ENCODE measurements at places on chromosomes 4 and X. TPM values are rescaled to one million over a fixed set of nuclear protein-coding genes. Genes with fewer than 3 reads are reported as not detected.

AMBN gene
- not detected for total RNA-seq

PRDM5 gene
- total RNA-seq, result 0.17 TPM

FAM53A gene
- 1.4 TPM for total RNA-seq

ASB5 gene
- not detected for total RNA-seq

AFF2 gene
- total RNA-seq, result 0.36 TPM

ACSL4 gene
- total RNA-seq, result 63.2 TPM

BTC gene
- not detected for total RNA-seq
